ENCODE measurements at places on chromosomes 12 and 14.
A peak's percentile ranks its signal among the peaks of the same experiment; 100 is the strongest.

DNA sequence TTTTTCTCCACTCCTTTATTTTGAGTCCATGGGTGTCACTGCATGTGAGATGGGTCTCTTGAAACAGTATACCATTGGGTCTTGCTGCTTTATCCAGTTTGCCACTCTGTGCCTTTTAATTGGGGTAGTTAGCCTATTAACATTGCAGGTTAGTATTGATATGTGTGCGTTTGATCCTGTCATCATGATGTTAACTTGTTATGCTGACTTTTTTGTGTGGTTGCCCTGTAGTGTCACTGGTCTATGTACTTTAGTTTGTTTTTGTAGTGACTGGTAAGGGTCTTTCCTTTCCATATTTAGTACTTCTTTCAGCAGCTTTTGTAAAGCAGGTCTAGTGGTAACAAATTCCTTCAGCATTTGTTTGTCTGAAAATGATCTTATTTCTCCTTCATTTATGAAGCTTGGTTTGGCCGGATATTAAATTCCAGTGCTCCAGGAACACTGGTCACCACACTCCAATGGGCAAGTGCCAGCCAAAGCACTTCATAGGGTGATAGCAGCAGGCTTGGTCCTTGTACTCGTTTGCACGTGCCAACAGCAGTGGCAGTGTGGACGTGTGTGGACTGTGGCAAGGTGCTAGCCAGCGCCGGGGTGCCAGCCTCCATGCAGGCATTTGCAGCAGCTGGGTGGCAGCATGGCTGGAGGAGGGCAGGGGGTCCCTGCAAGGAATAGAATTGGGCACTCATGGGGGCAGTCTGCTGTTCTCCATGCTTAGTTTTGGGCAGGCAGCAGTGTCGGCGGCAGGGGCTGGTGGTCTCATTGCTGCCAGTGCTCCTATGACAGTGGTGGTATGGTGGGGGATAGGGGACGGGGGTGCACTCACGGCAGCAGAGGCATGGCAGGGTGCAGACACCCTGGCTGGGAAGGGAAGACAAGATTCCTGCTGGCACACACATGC is 53.5 kb downstream of the FRS2 start:
- DNase-seq: no peak
- no peak overlapping the region for H3K4me3 ChIP-seq
- peaks cover 51% of the 10 kb centered on the region for H3K4me1 ChIP-seq
- H3K27me3 ChIP-seq: no peaks in the 10 kb centered on the region

GRCh38 chr14:90858511-90858910 is 42.3 kb upstream of the TTC7B start:
- H3K27ac ChIP-seq: no peak overlapping the region
- H3K4me3 ChIP-seq: no peak overlapping the region
- H3K27me3 ChIP-seq: no peaks in the 10 kb centered on the region
- DNase-seq: no peak
- H3K4me1 ChIP-seq: peaks cover 7% of the 10 kb centered on the region

DNA sequence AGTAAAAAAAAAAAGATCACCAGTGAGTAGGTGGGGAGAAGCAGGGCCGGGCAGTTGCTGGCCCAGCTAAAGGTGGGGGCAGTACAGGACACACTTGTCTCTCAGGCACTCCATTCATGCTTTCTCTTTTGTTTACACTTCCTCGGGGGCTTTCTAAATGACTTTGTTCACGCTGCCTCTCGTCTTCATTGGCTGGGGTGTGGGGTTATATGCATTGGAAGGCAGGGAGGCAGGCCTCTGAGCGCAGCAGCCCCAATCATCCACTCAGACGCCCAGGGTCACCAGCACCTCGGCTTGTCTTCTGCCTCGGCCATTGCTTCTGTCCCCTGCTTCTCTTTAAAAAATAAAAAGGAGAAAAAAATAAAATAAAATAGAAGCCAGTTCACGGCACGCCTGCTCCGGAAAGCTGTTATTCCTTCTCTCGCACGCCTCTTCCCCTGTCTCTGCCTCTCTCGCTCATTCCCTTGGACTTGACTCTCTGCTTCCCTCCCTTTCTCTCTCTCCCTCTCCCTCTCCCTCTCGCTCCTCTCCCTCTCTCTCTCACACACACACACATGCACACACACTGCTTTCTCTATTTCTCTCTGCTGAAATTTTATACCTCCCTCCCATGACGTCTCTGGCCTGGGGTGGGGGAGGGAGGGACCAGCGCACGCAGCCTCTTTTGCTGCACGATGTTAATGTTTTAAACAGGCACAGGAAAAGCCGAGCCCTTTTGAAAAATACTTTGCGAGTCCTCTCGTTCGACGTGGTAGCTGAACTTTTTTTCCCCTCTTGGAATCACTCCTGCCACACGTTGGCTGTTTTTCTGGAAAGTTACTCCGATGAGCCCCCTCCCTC is at the start of gene TGFB3:
TGFB3 (minus strand) TSS at position 570 of the 840 bp plus-strand sequence. CDS start 1,102 bp downstream, outside the sequence.
- peaks cover 70% of the 10 kb centered on the region for H3K4me1 ChIP-seq
- DNase-seq: no peak
- H3K27ac ChIP-seq: peak within 1 kb of the TSS; percentile 72
- H3K27me3 ChIP-seq: no peaks in the 10 kb centered on the region

DNA sequence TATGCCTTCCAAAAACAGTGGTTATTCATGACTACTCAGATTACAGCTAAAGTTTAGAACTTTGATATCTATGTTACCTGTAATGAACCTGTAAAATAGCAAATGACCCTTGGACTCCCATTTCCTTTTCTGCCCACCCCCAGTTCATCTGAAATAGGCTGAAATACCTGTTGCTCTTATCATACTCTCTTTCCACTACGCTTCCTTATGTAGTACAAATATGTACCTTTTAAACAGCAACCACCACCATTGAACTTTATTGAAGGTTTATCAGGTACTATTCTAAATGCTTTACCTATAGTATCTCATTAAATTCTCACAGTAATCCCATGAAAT is 239.7 kb downstream of the SSPN start:
- H3K27me3 ChIP-seq: no peaks in the 10 kb centered on the region
- DNase-seq: no peak
- H3K27ac ChIP-seq: peak overlapping the region; percentile 22
- H3K36me3 ChIP-seq: peaks cover 26% of the 10 kb centered on the region
- H3K4me1 ChIP-seq: no peaks in the 10 kb centered on the region

DNA sequence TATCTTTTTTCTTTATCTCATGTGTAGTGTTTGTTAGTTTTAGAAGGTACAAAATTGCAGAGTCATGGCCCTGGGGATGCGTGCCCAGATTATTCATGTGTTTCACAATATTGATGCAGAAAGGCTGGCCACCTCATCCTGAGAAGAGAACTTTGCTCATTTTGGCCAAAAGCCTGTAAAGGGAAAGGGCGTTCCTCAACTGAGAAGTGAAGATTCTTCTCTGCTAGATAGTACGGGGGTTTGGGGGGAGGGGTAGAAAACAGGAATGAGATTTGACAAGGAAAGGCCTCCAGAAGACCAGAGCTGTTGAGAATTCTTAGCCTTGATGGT is 1.7 kb downstream of the MGST1 start:
- no peak overlapping the region for H3K4me3 ChIP-seq
- H3K27me3 ChIP-seq: peaks cover 11% of the 10 kb centered on the region
- H3K4me1 ChIP-seq: peaks cover 2% of the 10 kb centered on the region
- H3K36me3 ChIP-seq: no peaks in the 10 kb centered on the region

DNA sequence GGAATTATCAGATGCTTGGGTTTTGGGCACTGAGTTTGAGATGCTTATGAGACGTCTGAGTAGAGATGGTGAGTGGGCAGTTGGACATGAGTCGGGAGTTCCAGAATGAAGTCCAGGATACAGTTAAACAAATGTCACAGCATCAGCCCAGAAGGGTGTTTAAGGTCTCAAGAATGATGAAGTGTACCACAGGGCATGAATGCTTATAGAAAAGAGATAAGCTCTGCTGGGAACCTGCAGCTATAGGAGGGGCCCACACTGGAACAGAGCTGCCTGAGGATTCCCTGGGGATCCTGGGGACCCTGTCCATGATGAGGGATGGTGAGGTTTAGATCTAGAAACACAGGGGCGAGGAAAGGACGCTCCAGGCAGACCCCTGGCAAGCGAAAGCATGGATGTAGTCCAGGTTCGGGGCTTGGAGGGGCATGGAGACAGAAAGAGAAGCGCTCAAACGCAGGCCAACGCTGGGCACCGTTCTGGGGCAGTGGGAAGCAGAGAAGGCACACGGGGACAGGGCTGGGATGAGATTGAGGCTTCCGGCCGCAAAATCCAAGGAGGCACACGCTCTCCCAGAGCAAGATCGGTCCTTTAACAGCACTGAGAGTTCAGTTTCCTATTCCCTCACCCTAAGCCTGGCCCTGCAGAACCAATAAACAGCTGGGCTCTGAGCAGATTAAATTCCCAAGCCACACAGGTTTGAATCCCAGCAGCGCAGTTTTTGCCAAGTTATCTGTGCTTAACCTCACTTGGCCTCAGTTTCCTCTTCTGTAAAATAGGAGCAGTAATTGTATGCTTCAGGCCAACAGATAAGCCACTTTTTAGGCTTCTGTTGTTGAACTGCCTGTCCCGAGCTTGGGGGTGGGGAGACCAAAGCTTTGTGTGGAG is 52.9 kb downstream of the EID3 start:
- no peak overlapping the region for H3K4me3 ChIP-seq
- no peak for DNase-seq
- H3K36me3 ChIP-seq: peaks cover 5% of the 10 kb centered on the region
- no peak overlapping the region for H3K27ac ChIP-seq
- no peaks in the 10 kb centered on the region for H3K4me1 ChIP-seq
- no peaks in the 10 kb centered on the region for H3K27me3 ChIP-seq

- no peak for DNase-seq
- no peaks in the 10 kb centered on the region for H3K36me3 ChIP-seq
- H3K27ac ChIP-seq: no peak overlapping the region
- H3K4me1 ChIP-seq: peaks cover 10% of the 10 kb centered on the region
- H3K4me3 ChIP-seq: no peak overlapping the region
Measured at GRCh38 chr14:100573002-100573756, 14.0 kb downstream of the BEGAIN start.

GRCh38 chr14:74301594-74302151 is 1.1 kb downstream of the ABCD4 start:
- DNase-seq: no peak
- H3K4me3 ChIP-seq: peak overlapping the region; percentile 96
- no peaks in the 10 kb centered on the region for H3K27me3 ChIP-seq
- peaks cover 26% of the 10 kb centered on the region for H3K4me1 ChIP-seq
- H3K27ac ChIP-seq: peak overlapping the region; percentile 3
- peaks cover 33% of the 10 kb centered on the region for H3K36me3 ChIP-seq

GRCh38 chr14:63677891-63678379 is 36.3 kb upstream of the WDR89 start:
- H3K27me3 ChIP-seq: no peaks in the 10 kb centered on the region
- no peak overlapping the region for H3K27ac ChIP-seq
- no peak overlapping the region for H3K4me3 ChIP-seq
- H3K36me3 ChIP-seq: peaks cover 39% of the 10 kb centered on the region
- no peaks in the 10 kb centered on the region for H3K4me1 ChIP-seq
- no peak for DNase-seq

GRCh38 chr12:48764521-48764920 is 24.4 kb downstream of the ADCY6 start:
- DNase-seq: no peak
- H3K27me3 ChIP-seq: peaks cover 5% of the 10 kb centered on the region
- no peak overlapping the region for H3K4me3 ChIP-seq
- no peak overlapping the region for H3K27ac ChIP-seq
- H3K4me1 ChIP-seq: peaks cover 20% of the 10 kb centered on the region
- H3K36me3 ChIP-seq: no peaks in the 10 kb centered on the region

DNA sequence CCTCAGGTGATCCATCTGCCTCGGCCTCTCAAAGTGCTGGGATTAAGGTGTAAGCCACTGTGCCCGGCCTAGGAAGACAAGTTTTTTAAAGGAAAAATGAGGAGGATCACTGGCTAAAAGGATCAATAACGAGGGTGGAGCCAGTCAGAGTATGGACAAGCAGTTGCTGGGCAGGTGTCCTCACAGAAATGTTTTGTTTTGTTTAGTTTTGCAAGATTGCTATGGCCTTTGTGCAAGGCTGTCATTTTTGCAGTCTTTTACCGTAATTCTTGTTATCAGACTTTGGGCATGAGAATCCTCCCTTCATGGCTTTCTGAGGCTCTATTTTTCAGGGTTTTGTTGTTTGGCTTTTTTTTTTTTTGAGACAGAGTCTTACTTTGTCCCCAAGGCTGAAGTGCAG is 11.9 kb upstream of the METAP2 start:
- H3K36me3 ChIP-seq: no peaks in the 10 kb centered on the region
- no peak for DNase-seq
- no peak overlapping the region for H3K4me3 ChIP-seq
- H3K4me1 ChIP-seq: peaks cover 8% of the 10 kb centered on the region

DNA sequence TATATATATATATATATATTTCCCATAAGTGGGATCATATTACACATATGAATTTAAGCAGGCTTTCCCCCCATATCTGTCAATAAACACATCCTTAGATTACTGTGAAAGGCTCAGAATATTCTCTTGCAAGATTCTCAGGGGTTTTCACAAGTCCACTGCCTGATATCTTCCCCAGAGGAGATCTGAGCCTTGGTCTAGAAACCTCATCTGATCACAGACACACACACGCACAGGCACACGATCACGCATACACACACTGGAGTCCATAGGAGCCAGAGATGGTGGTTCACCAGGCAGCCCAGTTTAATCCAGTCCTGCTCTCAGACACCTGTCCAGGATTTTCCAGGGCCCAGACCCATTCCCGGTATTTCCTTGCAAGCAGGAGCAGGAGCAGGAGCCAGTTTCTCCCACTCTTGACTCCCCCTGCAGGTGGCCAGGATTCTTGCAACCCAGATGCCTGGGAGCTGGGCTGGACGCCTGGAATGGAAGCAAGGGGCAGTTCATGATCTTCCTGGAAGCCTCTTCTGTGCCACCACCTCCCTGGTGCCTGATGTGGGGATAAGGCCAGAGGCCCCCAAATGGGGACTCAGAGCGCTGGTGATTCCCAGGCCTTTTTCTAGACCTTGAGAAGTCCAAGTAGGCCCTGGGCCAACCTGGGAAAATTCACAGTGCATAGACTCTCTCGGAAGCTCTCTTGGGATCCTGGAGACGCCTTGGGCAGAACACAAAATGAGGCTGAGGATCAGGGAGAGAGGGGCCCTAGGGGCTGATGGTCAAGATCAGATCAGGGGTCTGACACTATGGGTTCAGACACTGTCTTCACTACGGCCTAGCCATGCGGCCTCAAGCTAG is 16.5 kb upstream of the KRT78 start:
- DNase-seq: no peak
- no peaks in the 10 kb centered on the region for H3K36me3 ChIP-seq
- peaks cover 17% of the 10 kb centered on the region for H3K4me1 ChIP-seq
- no peak overlapping the region for H3K4me3 ChIP-seq

DNA sequence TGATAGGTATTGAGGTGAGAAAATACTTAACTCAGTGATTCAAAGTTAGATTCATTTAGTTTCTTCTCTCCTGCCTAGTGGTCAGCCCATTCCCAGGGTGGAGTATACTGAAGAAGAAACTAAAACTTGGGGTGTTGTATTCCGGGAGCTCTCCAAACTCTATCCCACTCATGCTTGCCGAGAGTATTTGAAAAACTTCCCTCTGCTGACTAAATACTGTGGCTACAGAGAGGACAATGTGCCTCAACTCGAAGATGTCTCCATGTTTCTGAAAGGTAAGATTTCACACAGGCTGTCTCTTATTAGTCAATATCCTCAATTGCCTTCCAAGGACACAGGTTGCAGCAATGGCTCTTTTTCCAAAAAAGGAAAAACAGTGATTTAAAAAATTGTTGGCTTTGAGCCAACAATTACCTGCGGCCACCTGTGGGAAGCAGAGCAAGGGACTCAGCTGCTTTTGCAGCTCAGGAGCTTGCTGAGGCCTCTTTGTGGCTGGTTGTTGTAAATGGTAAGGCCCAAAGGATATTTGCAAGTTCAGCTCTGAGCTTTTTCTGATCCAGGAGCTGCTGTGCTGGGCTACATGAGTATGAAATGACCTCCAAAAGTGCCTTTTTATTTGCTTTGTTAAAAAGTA is 33.9 kb downstream of the TPH2 start:
- no peak for DNase-seq
- no peaks in the 10 kb centered on the region for H3K36me3 ChIP-seq
- H3K27me3 ChIP-seq: peaks cover 10% of the 10 kb centered on the region

- no peaks in the 10 kb centered on the region for H3K36me3 ChIP-seq
- peaks cover 14% of the 10 kb centered on the region for H3K4me1 ChIP-seq
- no peak for DNase-seq
- H3K27me3 ChIP-seq: peaks cover under 1% of the 10 kb centered on the region
Measured at GRCh38 chr12:6843118-6843902, 2.6 kb downstream of the GNB3 start.
